ENCODE measurements at places on chromosomes 3 and 15. TPM values are rescaled to one million over a fixed set of nuclear protein-coding genes. Genes with fewer than 3 reads are reported as not detected.

DNA sequence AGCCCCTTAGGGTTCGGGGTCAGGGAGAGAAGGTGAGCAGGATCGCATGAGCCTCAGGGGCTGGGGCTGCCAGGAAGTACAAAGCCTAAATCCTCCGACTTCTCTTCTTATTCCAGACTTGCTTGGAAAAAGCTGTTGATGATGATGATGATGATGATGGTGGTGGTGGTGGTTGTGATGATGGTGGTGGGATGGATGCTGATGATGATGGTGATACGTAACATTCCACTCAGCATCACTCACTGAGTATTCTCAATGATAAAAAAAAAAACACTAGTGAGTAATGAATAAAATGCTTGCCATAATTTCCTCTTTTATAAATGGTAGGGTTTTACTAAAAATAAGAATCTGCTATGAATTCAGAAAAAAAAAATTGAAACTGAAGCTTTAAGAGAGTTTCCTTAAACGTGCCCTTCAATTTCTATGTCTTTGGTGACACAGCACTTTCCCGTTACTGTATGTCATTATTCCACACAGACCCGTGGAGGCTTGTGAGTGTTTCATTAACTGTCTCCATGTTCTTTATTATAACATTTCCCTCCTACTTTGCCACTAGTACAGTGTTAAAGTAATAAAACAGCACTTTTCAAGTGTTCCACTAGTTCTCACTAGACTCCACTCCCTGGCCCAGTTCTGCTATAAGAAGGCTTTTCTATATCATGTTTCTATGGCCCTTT lies 5.4 kb upstream of the ACAN start:
- no peak for DNase-seq

- no peak for DNase-seq
Measured at GRCh38 chr3:16719426-16719825, 114.2 kb upstream of the DAZL start.

GRCh38 chr15:75225951-75226732 lies 24.5 kb downstream of the C15orf39 start:
- no peak for DNase-seq

Gene PLD1
- 95.2 TPM for total RNA-seq

Gene FAM3D
- total RNA-seq, result not detected
